A549 treated with DMSO at 1 μM for 4 hours (cell line): ENCODE measurements at places on chromosomes 5 and 9. TPM values are rescaled to one million over a fixed set of nuclear protein-coding genes. Genes with fewer than 3 reads are reported as not detected.

Gene TAF11L10
- total RNA-seq, result not detected in 5 replicates

Gene SPATA31A1
- not detected in 5 replicates for total RNA-seq

Gene HMMR
- 19.3 to 32.3 TPM (median 31.3 TPM) in 5 replicates for total RNA-seq

Gene IFNK
- total RNA-seq, result not detected in 5 replicates

Gene LHX3
- 0.05 to 0.13 TPM (median 0.09 TPM) in 5 replicates for total RNA-seq

Gene CCL27
- 0.27 to 0.39 TPM (median 0.34 TPM) in 4 of 5 replicates, not detected in the other for total RNA-seq

Gene GPX8
- total RNA-seq, result 37.5 to 49.4 TPM (median 44.5 TPM) in 5 replicates

Gene KIAA0825
- 0.30 to 0.44 TPM (median 0.39 TPM) in 5 replicates for total RNA-seq

Gene PCDHB15
- 0.05 to 0.06 TPM in 2 of 5 replicates, not detected in the others for total RNA-seq

Gene DNM1
- total RNA-seq, result 81.5 to 103 TPM (median 88.2 TPM) in 5 replicates

Gene MAST4
- 1.6 to 2.2 TPM (median 2.0 TPM) in 5 replicates for total RNA-seq

Gene CDH9
- not detected in 5 replicates for total RNA-seq

Gene TUSC1
- 3.8 to 8.6 TPM (median 7.6 TPM) in 5 replicates for total RNA-seq

Gene PCDHB12
- 0.02 TPM in 1 of 5 replicates, not detected in the others for total RNA-seq

Gene CEL
- total RNA-seq, result 0.38 to 1.0 TPM (median 0.65 TPM) in 5 replicates
